ENCODE measurements at places on chromosomes 6 and 20.

GRCh38 chr6:47073125-47074110 lies 31.3 kb upstream of the ADGRF1 start:
- no peak for DNase-seq

DNA sequence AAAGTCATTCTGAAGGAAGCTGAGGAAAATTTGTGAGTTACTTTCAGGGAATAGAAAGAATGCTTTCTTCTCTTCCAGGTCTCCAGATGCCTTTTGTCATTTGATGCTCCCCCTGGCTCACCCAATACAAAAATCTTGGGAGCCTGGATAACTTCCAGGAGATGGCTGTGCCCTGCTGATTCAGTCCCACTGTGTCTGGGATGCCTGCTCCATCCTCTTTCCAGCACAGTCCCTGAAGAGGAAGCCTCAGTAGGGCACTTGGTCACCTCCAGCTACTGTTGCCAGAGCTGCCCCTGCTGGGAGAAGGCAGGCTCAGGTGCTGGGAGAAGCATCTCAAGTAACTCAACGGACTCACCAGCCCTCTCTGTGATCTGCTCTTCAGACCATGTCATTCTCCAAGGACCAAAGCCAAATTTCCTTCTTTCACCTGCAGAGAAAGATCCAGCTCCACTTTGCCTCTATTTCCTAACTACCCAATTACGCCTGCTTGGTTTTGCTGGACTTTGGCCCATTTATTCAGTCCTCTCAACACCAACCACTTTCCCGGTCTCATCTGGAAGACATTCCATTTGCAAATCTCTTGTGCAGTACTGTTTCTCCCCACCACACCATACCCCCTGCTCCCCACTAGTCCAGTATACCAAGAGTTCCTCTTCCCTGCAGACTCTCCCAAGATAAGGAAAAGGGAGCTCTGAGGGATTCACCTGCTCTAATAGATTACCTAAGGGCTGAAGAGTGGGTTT lies 53.3 kb downstream of the SLC23A2 start:
- no peak for DNase-seq

DNA sequence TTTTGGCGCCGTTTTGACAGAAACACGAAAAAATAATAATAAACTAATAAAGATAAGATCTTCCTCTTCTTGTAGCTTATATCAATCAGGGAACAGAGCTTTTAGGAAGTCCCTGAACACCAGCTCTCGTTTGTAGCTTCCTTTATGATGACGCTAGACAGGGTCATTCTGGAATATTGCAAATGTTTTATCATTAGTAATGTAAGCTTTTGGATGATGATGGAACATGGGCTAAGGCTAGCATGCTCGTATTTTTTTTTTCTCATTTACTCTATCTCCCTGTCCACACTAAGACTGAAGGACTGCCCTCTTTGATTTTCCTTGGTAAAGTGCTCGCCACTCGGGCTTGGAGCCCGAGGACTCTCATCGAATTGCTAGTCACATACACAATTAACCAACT lies 22.1 kb upstream of the POM121L2 start:
- no peak for DNase-seq

DNA sequence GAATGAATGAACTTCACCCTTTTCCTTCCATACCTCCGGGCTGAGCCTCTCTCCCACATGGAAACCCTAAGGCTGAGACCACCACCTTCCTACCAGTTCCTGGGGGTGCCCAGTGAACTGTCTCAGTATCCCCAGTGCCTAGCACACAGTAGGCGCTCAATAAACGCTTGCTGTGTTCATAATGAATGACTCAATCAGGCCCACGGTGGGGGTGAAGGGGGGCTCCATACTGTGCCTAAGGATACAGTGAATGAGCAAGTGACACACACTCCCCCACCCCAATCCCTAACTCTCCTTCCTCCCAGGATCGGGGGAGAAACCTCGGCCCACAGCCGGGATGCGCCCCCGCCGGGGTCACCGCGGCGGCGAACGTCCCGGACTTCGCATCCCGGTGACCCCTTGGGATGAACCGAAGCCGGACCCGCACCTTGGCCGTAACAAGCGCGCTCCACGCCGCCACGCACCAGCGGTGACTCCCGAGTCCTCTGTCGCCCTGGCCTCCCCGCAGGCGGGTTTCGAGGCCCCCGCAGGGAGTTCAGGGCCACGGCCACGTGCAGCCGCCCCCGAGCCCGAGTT lies 592 bp downstream of the KCNG1 start:
- DNase-seq = no peak

GRCh38 chr6:31969712-31970603 lies 2.0 kb downstream of the DXO start:
- DNase-seq = peak; percentile 21

DNA sequence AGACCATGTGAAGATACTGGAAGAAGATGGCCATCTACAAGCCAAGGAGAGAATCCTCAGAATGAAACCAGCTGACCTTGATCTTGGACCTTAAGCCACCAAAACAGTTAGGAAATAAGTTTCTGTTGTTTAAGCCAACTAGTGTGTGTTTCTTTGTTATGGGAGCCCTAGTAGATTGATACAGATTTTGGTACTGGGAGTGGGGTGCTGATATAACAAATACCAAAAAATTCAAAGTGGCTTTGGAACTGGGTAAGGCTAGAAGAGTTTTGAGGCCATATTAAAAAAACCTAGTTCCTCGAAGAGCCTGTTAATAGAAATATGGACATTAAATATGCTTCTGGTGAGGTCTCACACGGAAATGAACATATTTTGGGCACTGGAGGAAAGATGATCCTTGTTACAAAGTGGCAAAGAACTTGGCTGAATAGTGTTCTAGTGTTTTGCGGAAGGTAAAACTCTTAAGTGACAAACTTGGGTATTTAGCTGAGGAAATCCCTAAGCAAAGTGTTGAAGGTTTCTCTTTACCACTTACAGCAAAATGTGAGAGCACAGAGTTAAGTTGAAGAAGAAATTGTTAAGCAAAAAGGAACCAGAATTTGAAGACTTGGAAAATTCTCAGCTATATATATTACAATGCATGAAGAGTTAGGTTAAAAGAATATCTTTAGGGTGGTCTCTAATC lies 55.1 kb upstream of the CD83 start:
- no peak for DNase-seq

- no peak for DNase-seq
These were observed 39.8 kb downstream of the MAP3K7 start for GRCh38 chr6:90547079-90547478.

GRCh38 chr20:16662467-16662866 lies 67.4 kb upstream of the SNRPB2 start:
- DNase-seq = no peak

GRCh38 chr6:25689966-25690365 lies 38.0 kb downstream of the SCGN start:
- no peak for DNase-seq

DNA sequence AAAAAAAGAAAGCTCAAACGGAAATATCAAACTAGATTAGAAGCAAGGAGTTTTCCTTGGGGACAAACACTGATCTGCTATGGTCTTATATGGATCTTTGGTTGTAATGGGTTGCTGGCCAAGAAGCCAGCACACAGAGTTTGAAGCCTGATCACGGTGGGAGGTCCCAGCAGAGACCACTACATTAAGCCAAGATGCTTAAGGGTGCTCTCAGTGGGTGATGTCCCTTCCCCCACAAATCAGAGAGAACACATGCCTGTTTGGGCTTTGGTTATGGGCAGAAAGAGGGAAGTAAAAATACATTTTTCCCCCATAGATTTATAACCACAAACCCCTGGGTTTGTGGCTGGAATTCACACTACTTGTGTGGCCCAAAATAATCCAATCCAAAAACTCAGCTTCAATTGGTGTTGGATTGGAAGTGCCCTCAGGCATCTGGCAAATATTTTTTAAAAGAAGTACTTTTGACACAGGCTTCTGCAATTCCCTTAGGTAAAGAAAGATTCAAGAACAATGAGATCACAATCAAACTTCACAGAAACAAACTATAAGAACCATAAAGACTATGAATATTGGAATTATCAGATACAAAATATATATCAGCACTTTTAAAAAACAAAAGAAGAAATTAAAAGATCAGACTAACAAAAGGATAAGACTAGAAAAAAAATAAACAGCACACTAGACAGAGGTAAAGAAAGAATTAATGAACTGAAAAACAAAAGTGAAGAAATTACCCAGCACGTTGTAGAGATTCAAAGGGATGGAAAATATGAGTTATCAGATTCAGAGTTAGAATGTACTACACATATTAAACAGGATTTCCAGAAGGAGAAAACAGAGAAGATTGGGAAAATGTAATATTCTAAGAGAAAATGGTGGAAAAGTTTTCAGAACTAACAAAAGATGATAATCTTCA lies 44.7 kb downstream of the ESF1 start:
- no peak for DNase-seq

- no peak for DNase-seq
These were observed 120.0 kb downstream of the SIM1 start for GRCh38 chr6:100344761-100345160.

GRCh38 chr6:22550971-22551670 lies 18.2 kb upstream of the HDGFL1 start:
- DNase-seq = no peak

GRCh38 chr6:56055081-56055704 lies 179.8 kb upstream of the BMP5 start:
- no peak for DNase-seq

DNA sequence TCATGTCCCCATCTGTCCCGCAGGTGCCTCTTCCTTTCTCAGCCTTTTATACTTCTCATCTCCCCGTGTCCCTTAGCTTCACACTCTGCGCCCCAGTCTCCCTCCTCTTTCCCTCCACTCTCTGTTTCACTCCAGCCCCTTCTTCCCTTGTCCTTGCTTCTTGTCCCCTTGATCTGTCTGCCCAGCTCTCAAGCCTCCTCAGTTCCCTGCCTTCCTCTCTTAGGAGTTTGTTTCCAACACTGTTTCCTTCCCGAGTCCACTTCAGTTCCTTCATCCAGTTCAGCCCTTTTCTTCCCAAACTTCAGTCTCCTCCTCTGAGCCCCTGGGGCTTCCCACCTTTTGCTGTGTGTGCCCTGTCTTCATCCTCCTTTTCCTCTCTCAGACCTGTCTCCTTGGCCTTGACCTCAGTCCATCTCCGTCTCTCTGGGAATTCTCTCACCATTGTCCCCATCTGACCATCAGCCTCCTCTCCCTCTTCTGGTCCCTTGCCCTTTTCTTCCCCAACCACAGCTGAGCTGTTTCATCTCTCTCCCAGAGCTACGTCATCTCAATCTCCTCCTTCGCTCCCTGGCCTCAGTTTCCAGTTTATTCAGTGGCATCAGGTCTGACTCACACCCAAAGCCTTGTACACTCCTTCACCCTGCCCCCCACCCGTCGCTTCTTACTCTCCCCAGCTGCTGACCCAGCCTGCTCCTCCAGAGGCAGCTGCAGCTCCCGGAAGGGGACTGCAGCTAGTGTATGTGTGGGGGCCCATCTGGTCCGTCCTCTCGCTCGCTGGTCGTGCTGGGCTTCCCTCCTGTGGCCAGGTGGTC lies 2.7 kb upstream of the DDR1 start:
- DNase-seq = no peak

GRCh38 chr20:8490076-8490830 lies 358.2 kb downstream of the PLCB1 start:
- no peak for DNase-seq

GRCh38 chr6:113676968-113677367 lies 180.2 kb upstream of the MARCKS start:
- DNase-seq = no peak

GRCh38 chr20:44418069-44418905 lies 57.4 kb upstream of the TTPAL start:
- DNase-seq = no peak

GRCh38 chr6:165325609-165326008 lies 16.2 kb upstream of the C6orf118 start:
- DNase-seq = no peak

GRCh38 chr6:112041535-112041934 lies 12.4 kb upstream of the CCN6 start:
- DNase-seq = no peak

DNA sequence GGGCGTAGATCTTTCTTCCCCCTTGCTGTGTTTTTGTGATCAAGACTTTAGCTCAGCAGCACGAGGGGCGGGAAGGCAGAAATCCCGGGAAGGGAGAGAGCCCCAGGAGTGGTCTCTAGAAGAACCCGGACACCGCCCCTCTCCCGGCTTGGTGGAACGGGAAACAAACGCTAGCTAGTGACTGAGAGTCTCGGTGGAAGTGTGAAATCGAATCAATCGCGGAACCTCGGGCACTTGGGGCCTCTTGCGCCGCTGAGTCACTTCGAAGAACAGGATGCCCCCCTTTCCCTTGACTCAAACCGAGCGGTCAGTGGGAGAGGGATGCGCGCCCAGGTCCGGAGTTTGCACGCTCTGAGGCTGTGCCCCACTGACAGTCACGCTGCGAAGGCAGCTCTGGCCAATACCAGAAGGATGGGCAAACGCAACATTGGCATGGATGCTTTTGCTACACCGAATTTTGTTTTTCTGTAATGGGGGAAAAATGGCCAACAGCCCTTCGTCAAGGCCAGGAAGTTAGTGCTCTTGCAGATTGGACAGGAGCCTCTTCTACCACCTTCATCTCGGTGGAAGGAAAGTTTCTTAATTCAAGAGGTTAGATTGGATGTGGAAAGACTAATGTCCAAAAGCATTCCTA lies 1.6 kb upstream of the OLIG3 start:
- no peak for DNase-seq
